Muscle of back (tissue), 13 donors: ENCODE measurements at places on chromosomes 11 and 22.

DNA sequence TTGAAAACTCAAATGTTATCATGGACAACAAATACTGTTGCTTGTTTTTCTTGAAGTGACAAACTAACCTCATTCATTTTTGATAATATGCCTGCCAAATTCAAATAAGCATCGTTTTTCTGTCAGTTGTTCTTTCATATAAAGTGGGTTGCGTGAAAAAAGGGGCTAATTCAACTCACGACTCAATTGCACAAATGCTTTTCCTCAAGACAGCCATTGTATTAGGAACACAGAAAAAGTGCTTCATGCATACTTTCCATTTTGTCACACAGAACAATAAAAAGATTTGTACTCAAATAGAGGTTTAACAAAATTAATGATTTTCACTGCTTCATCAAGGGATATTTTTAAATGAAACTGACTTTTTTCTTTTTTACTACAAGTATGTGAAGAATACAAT is 94.6 kb upstream of the ALKBH3 start:
- no peak for DNase-seq

GRCh38 chr11:105856954-105857353 is 165.1 kb downstream of the MSANTD4 start:
- no peak for DNase-seq

DNA sequence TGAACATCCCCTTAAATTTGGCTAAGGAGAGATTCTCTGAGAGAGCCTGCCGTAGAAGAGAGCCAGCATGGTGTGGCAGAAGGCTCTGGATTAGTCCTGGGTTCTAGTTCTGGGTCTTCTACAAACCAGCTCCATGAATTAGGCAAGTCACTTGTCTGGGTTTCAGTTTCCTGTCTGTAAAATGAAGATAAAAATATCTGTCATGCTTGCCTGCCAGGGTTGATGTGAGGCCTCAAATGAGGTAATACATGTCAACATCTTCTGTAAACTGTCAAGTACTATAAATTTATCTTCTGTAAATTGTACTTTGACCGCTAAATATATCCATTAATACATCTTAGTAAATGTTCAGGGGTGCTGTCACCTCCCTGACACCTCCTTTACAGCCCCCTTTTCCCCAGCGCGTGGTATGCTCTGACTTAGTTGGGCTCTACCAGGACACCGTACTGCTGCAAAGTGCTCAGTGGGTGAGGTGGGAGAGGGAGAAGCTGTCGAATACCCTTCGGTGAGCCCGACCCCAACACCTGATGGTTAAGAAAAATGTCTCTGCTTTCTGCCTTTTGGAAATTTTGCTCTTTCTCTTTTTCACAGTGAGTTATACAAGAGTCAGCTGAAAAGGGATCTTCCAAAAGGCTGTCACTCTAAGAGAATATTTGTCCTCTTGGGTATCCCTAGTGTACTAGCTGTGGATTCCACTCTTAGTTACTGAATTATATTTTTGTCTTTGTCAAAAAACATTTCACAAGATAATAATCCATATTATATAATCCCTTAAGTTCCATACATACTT is 15.0 kb downstream of the RBX1 start:
- DNase-seq: no peak

DNA sequence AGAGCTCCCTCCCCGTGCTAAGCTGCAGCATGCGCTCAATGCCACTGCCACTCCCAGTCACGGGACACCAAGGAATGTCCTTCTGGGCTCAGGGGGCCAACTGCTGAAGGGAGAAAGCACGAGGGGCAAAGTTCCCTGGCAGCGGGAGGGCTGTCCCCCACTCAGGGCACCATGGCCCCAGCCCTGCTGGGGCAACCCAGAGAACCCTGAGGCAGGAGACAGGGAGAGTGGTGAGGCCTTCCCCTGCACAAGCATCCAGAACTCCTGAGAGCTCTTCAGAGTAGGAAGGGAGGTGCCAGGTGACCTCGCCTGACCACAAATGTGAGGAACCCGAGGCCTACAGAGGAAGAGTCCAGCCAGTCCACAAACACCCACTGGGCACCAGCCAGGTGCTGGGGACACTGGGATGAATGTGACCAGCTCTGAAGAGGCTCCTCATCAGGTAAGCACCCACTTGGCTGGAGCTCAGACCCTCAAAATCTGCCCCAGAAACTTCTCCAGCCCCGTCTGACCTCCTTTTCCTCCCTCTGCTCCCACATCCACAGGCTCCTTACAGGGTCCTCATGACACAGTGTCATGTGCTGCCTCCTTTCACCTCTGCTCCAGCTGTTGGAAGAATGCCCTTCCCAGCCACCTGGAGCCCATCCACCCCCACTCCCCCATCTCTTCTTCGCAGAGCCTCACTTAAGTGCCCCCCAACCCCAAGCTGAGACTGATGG is 15.6 kb downstream of the GDPD5 start:
- no peak for DNase-seq

GRCh38 chr11:85826116-85826855 is 15.3 kb upstream of the SYTL2 start:
- DNase-seq: peak; percentile 66

- DNase-seq: no peak
Observed at GRCh38 chr11:40544162-40544561, 915.3 kb downstream of the LRRC4C start.

DNA sequence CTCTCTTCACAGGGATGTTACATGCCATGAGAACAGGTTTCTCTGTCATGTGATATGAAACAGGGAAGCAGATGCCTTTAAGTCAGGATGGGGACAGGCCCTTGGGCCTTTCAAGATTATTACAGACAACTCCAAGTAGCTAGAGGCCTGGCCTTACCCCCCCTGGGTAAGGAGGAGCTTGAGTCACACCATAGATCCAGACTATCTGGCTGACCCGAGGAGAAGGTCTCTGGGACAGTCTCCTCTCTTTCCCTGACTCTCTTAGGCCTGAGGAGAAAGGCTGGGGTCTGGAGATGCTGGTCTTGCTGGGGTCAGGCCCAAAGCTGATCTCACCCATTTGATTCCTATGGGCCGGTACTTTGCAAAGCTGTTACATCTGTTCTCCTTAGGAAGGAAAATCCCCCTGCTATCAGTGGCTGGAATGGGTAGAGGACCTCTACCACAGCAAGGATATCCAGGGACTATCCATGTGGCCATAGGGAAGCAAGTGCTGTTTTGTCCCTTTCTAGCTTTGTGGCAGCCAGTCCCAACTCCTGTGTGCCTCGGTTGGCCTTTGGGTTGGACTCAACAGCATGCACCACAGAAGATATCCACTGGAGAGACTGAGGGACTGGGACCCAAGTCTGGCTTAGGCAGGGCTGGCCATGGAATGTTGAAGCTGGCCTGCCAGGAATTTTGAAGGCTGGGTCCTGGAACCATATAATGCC is 25.2 kb downstream of the RELT start:
- DNase-seq: peak; percentile 8

DNA sequence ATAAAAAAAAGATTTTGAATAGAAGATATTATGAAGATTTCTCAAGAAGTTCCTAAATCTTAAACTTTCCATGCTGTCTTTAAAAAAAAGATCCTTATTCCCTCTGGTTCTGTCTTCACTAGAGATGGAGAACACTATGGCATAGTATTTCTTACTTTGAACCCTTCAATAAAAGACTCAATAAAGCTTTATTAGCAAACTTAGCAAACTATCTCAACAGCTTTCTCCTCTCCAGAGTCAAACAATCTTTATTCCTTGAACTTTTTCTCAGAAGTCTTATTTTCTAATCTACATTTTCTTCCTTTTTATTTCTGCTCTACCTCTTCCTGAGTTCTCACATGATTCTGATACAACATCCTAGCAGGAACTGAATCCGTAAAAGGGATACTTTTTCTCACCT is 21.8 kb upstream of the P4HA3 start:
- DNase-seq: no peak

GRCh38 chr11:117017456-117017855 is 80.8 kb downstream of the SIK3 start:
- DNase-seq: no peak

- DNase-seq: no peak
Observed at GRCh38 chr11:105838668-105839384, 183.2 kb downstream of the MSANTD4 start.

DNA sequence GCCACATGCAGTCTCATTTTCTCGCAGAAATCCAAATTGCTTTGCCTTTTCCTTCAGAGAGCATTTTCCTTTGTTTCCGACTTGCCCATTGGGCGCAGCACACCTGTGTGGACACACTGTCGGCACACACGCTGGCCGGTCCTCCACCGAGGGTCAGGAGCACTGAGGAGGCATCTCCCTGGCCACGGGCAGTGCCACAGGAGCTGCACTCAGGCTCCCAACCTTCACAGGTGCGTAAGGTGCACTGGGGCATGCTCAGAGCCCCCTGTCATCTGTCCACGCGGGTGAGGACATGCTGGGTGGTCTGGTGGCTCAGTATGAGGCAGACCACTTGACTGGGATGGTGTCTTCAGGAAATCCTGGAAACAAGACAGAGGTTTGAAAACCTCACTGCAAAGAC is 779.1 kb downstream of the BRD1 start:
- no peak for DNase-seq

- DNase-seq: no peak
Observed at GRCh38 chr22:43980996-43981395, 25.8 kb downstream of the SAMM50 start.
